CD4-positive, alpha-beta T cell treated with Interleukin-15 for 1 hour (primary cell): ENCODE measurements at places on chromosomes 5 and 9.

- peak; percentile 52 for DNase-seq
Measured at GRCh38 chr5:140245341-140245740, 57.6 kb downstream of the PFDN1 start.

GRCh38 chr9:2227144-2227867, 212.2 kb downstream of the SMARCA2 start:
- DNase-seq, result no peak

GRCh38 chr9:72807765-72808445, 144.9 kb downstream of the ALDH1A1 start:
- no peak for DNase-seq

DNA sequence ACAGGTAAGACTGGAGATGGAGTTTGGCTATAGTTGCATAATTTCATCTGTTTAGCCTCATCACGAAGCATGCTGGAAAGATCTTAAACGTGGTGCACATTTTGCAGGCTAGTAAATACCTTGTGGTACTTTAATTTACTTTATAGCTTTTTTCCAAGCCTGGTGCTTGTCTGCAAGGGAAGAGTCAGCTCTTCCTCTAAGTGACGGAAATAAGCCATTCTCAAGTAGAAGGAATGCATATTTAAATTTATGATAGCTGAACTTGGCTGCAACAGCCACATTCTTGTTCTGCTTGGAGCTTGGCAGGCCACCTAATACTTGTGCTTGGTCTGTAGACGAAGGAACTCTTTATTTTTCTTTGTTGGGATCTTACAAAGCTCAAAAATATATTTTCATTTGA, 188.0 kb upstream of the PIK3R1 start:
- DNase-seq, result no peak

- DNase-seq, result no peak
Measured at GRCh38 chr5:134794819-134795218, 36.2 kb downstream of the DDX46 start.

DNA sequence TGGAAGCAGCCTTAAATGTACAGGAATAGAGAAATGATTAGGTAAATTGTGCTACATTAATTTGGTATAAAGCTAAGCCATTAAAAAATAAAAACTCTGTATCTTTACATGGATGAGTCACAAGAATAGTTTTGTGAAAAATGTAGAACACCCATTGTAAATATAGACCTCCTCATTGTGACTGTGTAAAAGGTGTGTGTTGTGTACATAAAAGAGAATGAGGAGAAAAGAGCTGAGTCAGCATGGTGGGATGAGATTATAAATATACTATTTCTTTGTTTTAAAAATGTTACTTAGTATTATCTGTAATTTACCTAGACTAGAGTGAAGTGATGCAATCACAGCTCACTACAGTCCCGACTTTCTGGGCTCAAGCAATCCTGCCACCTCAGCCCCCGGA, 250.5 kb downstream of the KIAA0825 start:
- no peak for DNase-seq

- DNase-seq, result no peak
Measured at GRCh38 chr5:67680099-67680498, 483.5 kb upstream of the CD180 start.

DNA sequence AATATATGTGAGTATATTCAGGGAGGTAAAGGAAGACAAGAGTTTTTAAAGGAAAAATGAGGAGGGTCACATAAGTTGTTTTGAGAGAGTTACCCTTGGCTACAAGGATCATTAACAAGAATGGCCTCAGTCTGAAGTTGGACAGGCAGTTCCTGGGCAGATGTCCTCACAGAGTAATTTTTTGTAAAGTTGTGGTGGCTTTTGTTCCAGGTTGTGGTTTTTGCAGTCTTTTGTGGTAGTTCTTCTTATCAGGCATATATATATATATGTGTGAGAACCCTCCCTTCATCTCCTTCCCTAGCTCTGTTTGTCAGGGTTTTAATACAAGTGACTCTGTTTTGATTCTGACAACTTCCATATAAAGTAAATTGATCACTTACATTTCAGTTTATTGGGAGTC, 60.0 kb downstream of the CSNK1G3 start:
- DNase-seq, result no peak
